Motor neuron (in vitro differentiated cells): ENCODE measurements at places on chromosomes 6 and 20. TPM values are rescaled to one million over a fixed set of nuclear protein-coding genes. Genes with fewer than 3 reads are reported as not detected.

Gene DDX43
- not detected in 2 replicates for total RNA-seq

Gene CRISP2
- not detected in 2 replicates for total RNA-seq

DNA sequence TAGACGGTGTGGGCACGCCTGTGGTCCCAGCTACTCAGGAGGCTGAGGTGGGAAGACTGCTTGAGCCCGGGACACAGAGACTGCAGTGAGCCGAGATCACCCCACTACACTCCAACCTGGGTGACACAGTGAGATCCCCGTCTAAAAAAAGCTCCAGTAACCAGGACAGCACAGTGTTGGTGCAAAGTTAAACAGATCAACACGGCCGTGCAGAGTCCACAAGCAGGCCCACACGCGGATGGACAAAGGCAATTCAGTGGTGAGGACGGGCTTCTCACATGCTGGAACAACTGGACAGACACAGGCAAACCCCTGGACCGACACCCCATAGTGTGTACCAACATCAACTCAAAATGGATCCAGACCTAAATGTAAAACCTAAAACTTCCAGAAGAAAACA lies 41.7 kb downstream of the TAF4 start:
- no peak for ATAC-seq

- peak; percentile 99 for ATAC-seq
Measured at GRCh38 chr20:37202267-37202943, 23.1 kb upstream of the MROH8 start.

Gene HSD17B8
- total RNA-seq: 12.2 TPM in 2 replicates

DNA sequence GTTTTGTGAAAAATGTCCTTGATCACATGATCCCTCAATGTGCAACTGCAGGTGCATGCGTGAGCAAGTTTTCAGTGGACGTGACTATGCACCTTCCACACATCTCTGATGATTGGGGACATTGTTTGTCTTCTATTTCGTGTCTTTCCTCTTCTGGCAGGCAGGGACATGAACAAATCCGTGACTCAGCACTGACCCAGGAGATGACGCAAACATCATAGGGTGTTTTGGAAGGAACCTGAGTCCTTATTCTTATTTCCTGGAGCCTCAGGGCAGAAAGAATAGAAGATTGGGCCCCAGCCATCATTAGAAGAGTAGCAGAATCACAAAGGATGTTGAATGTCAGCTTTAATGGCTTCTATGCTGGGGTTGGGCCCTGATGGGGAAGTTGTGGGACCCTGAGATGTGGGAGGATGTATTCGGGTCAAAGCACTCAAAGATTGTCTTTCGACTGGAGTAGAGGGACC lies 11.9 kb upstream of the SIRPD start:
- ATAC-seq: no peak

Gene SNAP25
- 85.4 and 93.9 TPM in 2 replicates for total RNA-seq

- no peak for ATAC-seq
Measured at GRCh38 chr20:41664584-41664983, 46.4 kb upstream of the CHD6 start.

Gene SLC35D3
- total RNA-seq: 0.23 TPM in 1 of 2 replicates, not detected in the other
